ENCODE measurements at places on chromosomes 12 and 14. TPM values are rescaled to one million over a fixed set of nuclear protein-coding genes. Genes with fewer than 3 reads are reported as not detected.
A peak's percentile ranks its signal among the peaks of the same experiment; 100 is the strongest.

Gene KRT83
- total RNA-seq, result not detected

Gene SOAT2
- 0.81 TPM for total RNA-seq

- DNase-seq, result peak; percentile 93
These were observed 30.9 kb upstream of the EMP1 start for GRCh38 chr12:13165617-13166041.

- DNase-seq, result no peak
These were observed 7.2 kb downstream of the KLHL33 start for GRCh38 chr14:20428802-20429201.

DNA sequence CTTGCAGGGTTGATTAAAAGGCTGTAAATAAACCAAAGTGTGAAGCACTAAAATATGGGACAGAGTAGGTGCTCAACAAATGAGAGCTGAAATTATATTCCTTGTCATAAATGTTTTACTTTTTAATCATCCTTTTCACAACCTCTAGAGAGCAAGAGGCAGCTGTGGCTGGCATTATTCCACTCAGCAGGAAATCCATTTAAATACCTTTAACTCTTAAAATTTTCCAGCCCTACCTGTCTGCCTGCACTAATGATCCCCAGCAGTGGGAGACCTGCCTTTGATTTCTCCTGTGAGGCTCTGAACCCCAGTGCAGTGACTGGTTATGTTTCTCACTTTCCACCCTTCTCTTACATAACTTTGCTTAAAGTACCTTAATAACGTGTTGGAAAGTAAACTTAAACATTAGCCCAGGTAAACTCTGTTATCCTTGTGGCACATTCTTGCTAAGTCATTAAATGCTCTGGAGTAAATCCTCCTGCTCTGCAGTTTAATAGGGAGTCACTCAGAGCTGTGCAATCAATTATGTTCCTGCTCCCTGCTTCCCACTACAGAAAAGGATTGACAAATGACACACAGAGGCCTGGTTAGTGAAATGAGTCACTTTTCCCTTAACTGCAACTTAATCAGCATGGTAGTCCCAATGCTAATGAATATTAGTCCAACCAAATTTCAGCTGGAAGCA lies 755.7 kb upstream of the USP15 start:
- DNase-seq, result no peak

- peak; percentile 73 for DNase-seq
These were observed 48.6 kb upstream of the TMEM233 start for GRCh38 chr12:119544765-119545625.

GRCh38 chr14:92513204-92513965 lies at the start of gene RIN3:
TSS of gene RIN3 (plus strand) at chr14:92513781. CDS start at chr14:92513933, 152 bp downstream.
- DNase-seq, result peak; percentile 61

DNA sequence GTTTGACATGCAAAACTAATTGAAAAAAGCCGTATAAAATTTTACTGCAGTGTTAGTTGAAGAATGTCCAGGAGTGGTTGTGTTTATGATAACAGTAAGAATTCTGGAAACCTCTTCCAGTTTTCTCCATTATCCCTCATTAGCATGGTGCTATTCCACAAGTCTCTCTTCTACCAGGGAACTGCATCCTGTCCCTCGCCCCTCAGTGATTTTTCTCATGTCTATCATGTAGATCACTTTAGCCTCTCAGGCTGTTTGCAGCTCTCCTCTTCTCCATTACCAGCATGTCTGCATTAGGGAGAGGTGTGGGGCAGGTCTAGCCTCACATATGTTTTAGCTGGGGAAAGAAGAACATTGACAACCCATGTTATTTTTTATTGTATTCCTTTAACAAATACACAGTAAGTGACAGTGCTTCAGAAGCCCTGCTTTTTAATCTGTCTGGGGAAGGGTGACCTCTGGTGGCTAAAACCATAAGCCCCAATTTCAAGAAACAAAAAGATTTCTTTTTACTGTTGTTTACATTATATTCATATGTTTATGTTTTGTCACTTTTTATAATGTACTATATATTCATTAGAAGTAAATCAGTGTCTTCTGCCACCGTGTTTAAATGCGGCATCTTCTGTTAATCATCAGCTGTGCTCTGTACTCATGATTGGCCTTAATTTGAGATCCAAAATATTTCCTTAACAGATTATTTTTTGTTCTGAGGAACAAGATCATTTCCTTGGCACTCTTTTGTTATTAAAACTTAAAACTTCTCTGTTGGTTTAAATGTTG lies 70.7 kb downstream of the RASSF8 start:
- peak; percentile 50 for DNase-seq

Data from activated naive CD4-positive, alpha-beta T cell treated with anti-CD3 and anti-CD28 coated beads for 36 hours (primary cell).